Breast epithelium (tissue), 4 donors: ENCODE measurements at places on chromosomes 11 and 22. TPM values are rescaled to one million over a fixed set of nuclear protein-coding genes. Genes with fewer than 3 reads are reported as not detected.
A peak's percentile ranks its signal among the peaks of the same experiment; 100 is the strongest.

SCN3B gene
- 2.6 TPM for total RNA-seq

MCAM gene
- total RNA-seq = 408 TPM

PHLDA2 gene
- total RNA-seq = 2.0 TPM

EHBP1L1 gene
- 33.4 TPM for total RNA-seq

OR52H1 gene
- total RNA-seq = 2.0 TPM

OR51B4 gene
- not detected for total RNA-seq

RIN1 gene
- 3.2 TPM for total RNA-seq

GPR137 gene
- total RNA-seq = 14.7 TPM

OR8D4 gene
- not detected for total RNA-seq

MS4A2 gene
- total RNA-seq = 0.73 TPM

PRAME gene
- total RNA-seq = 0.33 TPM

POLD3 gene
- total RNA-seq = 16.7 TPM

DNA sequence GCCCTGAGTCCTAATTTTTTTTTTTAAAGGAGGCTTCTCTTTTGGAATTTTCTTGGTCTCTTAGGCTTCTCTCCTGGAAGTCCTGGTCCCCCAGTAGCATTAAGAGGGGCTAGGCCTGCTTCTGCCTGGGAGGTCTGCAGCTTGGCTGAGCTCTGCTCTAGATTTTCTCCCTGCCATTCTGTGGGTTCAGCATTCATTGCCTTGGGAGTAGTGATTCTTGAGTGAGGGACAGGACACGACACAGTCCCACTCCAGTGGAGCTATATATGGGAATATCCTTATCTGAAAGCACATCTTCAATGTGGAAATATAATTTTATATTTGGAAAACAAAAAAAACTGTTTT lies 3.7 kb downstream of the IGSF22 start:
- no peaks in the 10 kb centered on the region for H3K27me3 ChIP-seq
- DNase-seq = no peak
- H3K36me3 ChIP-seq = no peaks in the 10 kb centered on the region
- no peak overlapping the region for H3K27ac ChIP-seq

- H3K27me3 ChIP-seq = no peaks in the 10 kb centered on the region
- no peak overlapping the region for H3K4me3 ChIP-seq
- H3K4me1 ChIP-seq = no peaks in the 10 kb centered on the region
- no peak for DNase-seq
- H3K36me3 ChIP-seq = no peaks in the 10 kb centered on the region
- no peak overlapping the region for H3K27ac ChIP-seq
Observed at GRCh38 chr11:90447618-90448017, 224.8 kb upstream of the CHORDC1 start.

GRCh38 chr11:102139081-102139498 lies 28.8 kb downstream of the YAP1 start:
- H3K4me3 ChIP-seq = no peak overlapping the region
- H3K36me3 ChIP-seq = no peaks in the 10 kb centered on the region
- H3K27me3 ChIP-seq = no peaks in the 10 kb centered on the region
- H3K4me1 ChIP-seq = no peaks in the 10 kb centered on the region

GRCh38 chr11:15216678-15217077 lies 102.0 kb downstream of the INSC start:
- no peaks in the 10 kb centered on the region for H3K36me3 ChIP-seq
- no peak for DNase-seq
- no peaks in the 10 kb centered on the region for H3K4me1 ChIP-seq
- no peak overlapping the region for H3K27ac ChIP-seq
- no peak overlapping the region for H3K4me3 ChIP-seq

DNA sequence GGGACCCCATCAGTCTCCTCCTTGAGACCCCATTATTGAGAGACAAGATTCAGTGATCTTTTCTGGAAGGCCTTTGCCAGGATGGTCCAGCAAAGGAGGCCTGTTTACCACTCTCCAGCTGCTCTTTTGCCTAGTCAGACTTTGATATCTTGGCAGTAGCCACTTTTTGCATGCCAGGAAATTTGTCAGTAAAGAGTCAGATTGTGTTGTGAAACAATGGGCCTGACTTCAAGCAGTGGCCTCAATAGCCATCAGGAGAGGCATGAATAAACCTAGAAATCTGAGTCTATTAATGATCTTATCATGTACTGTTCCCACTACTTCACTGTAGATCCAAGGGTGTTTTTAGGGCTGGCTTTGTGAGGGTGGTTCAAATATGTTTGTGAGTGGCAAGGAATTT lies 479.4 kb downstream of the JRKL start:
- H3K4me3 ChIP-seq = no peak overlapping the region
- no peaks in the 10 kb centered on the region for H3K4me1 ChIP-seq
- H3K27ac ChIP-seq = no peak overlapping the region
- DNase-seq = no peak
- H3K36me3 ChIP-seq = no peaks in the 10 kb centered on the region

GRCh38 chr22:49738006-49738405 lies 89.7 kb downstream of the BRD1 start:
- no peak overlapping the region for H3K27ac ChIP-seq
- peak; percentile 33 for DNase-seq
- H3K4me3 ChIP-seq = no peak overlapping the region
- H3K27me3 ChIP-seq = peaks cover 47% of the 10 kb centered on the region
- H3K36me3 ChIP-seq = no peaks in the 10 kb centered on the region

GRCh38 chr11:102467080-102467708 lies 14.6 kb upstream of the TMEM123 start:
- no peaks in the 10 kb centered on the region for H3K27me3 ChIP-seq
- no peak for DNase-seq
- no peaks in the 10 kb centered on the region for H3K36me3 ChIP-seq
- peaks cover 8% of the 10 kb centered on the region for H3K4me1 ChIP-seq
- peak overlapping the region; percentile 54 for H3K27ac ChIP-seq

- no peaks in the 10 kb centered on the region for H3K4me1 ChIP-seq
- no peak overlapping the region for H3K27ac ChIP-seq
- DNase-seq = no peak
- no peaks in the 10 kb centered on the region for H3K27me3 ChIP-seq
Observed at GRCh38 chr11:107704451-107704850, 7.4 kb downstream of the SLN start.

GRCh38 chr22:27391092-27391770 lies 410.3 kb downstream of the MN1 start:
- H3K27me3 ChIP-seq = no peaks in the 10 kb centered on the region
- no peaks in the 10 kb centered on the region for H3K36me3 ChIP-seq
- H3K27ac ChIP-seq = no peak overlapping the region
- H3K4me1 ChIP-seq = no peaks in the 10 kb centered on the region
- no peak for DNase-seq
- no peak overlapping the region for H3K4me3 ChIP-seq

GRCh38 chr11:69035946-69036340 lies 12.8 kb upstream of the TPCN2 start:
- peak overlapping the region; percentile 62 for H3K27ac ChIP-seq
- DNase-seq = no peak
- H3K4me1 ChIP-seq = no peaks in the 10 kb centered on the region
- H3K27me3 ChIP-seq = no peaks in the 10 kb centered on the region

DNA sequence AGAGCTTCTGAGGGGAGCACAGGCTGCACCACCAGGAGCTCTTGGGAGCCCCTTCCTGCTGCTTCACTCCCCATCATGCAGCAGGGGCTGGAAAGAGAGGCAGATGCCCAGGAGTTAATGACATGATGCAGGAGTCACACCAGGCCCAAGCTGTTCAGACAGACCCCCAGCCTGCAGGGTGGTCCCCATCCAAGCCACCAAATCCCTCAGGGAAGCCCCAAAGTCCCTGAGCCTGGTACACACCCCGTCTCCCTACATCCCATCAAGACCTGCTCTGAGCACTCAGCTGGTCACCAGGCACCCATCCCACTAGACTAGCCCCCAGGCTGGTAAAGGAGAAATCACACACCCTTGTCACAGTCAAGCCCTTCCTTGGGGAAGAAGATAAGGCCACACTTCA lies 11.3 kb downstream of the CYB561A3 start:
- H3K27ac ChIP-seq = peak overlapping the region; percentile 19
- DNase-seq = no peak
- H3K27me3 ChIP-seq = no peaks in the 10 kb centered on the region
- H3K4me3 ChIP-seq = no peak overlapping the region
- no peaks in the 10 kb centered on the region for H3K36me3 ChIP-seq

DNA sequence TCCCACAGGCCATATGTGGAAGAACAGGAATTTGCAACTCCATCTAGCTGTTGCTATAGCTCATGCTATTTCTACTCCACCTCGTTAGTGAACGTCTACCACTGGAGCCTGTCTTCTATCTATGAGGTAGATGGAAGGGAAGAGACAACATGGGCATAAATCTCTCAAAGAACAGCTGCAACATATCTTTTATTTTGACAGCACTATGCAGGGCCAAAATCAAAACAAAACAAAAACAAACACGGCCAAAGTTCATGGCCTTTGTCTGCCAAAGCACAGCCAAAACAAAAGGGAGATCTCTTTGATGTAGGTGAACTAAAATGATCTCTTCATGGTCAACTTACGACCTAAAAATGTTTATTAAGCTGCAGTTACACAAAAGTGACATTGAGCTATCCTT lies 215.2 kb upstream of the MPPED2 start:
- no peak overlapping the region for H3K4me3 ChIP-seq
- no peak for DNase-seq
- no peak overlapping the region for H3K27ac ChIP-seq
- no peaks in the 10 kb centered on the region for H3K36me3 ChIP-seq
- no peaks in the 10 kb centered on the region for H3K27me3 ChIP-seq
- no peaks in the 10 kb centered on the region for H3K4me1 ChIP-seq

- peak overlapping the region; percentile 69 for H3K27ac ChIP-seq
- no peak for DNase-seq
- no peaks in the 10 kb centered on the region for H3K4me1 ChIP-seq
- no peaks in the 10 kb centered on the region for H3K27me3 ChIP-seq
- H3K4me3 ChIP-seq = no peak overlapping the region
- no peaks in the 10 kb centered on the region for H3K36me3 ChIP-seq
Observed at GRCh38 chr11:75301131-75301530, 50.3 kb downstream of the ARRB1 start.

GRCh38 chr11:119974051-119974450 lies 163.9 kb downstream of the TRIM29 start:
- DNase-seq = no peak
- no peaks in the 10 kb centered on the region for H3K4me1 ChIP-seq
- no peak overlapping the region for H3K27ac ChIP-seq

- DNase-seq = no peak
- H3K27me3 ChIP-seq = no peaks in the 10 kb centered on the region
- H3K4me1 ChIP-seq = no peaks in the 10 kb centered on the region
- no peak overlapping the region for H3K4me3 ChIP-seq
- H3K27ac ChIP-seq = no peak overlapping the region
Observed at GRCh38 chr22:47355388-47355725, 592.9 kb downstream of the TBC1D22A start.

GRCh38 chr11:61874377-61874809 lies 17.0 kb downstream of the FADS3 start:
- H3K36me3 ChIP-seq = no peaks in the 10 kb centered on the region
- no peaks in the 10 kb centered on the region for H3K27me3 ChIP-seq
- H3K27ac ChIP-seq = no peak overlapping the region
- H3K4me1 ChIP-seq = no peaks in the 10 kb centered on the region
- DNase-seq = no peak

DNA sequence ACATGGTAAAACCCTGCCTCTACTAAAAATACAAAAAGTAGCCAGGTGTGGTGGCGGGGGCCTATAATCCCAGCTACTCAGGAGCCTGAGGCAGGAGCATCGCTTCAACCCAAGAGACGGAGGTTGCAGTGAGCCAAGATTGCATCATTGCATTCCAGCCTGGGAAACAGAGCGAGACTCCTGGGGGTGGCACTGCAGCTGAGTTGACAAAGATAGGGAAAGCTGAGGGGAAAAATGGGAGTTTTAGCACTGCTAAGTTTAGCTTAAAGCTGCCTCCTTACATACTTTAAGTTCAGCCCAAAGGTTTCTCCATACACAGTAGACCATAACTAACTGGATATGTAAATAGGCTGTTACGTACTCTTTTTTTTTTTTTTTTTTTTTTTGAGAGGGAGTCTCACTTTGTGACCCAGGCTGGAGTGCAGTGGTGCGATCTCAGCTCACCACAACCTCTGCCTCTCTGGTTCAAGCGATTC lies 9.0 kb upstream of the USP28 start:
- H3K36me3 ChIP-seq = no peaks in the 10 kb centered on the region
- no peaks in the 10 kb centered on the region for H3K27me3 ChIP-seq
- no peaks in the 10 kb centered on the region for H3K4me1 ChIP-seq
- DNase-seq = no peak
